NCI-H187 (cell line): ENCODE measurements at places on chromosomes 12 and 14.

- DNase-seq = no peak
These were observed 954.1 kb downstream of the AACS start for GRCh38 chr12:126019385-126019784.

GRCh38 chr14:65169351-65169750, 67.0 kb upstream of the MAX start:
- DNase-seq = no peak

DNA sequence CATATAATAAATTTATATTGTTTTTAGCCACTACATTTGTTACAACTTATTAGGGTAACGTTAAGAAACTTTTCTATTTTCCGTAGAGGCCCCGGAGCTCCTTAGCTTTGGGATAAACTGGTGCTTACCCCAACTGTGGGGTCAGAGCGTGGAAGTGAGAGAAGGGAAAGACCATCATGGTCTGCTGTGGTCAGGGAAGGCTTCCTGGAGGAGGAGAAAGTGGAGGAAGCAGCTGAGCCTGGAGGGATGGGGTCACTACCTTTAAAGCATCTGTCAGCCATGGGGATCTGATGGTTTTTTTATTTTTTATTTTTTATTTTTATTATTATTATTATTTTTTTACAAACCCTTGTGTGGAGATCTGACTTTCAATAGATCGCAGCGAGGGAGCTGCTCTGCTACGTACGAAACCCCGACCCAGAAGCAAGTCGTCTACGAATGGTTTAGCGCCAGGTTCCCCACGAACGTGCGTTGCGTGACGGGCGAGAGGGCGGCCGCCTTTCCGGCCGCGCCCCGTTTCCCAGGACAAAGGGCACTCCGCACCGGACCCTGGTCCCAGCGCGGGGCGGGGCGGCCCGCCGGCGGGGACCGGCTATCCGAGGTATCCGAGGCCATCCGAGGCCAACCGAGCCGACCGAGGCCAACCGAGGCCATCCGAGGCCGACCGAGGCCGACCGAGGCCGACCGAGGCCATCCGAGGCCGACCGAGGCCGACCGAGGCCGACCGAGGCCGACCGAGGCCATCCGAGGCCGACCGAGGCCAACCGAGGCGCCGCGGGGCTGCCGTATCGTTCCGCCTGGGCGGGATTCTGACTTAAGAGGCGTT, 1101.2 kb upstream of the TMEM132C start:
- peak; percentile 38 for DNase-seq

GRCh38 chr12:49259452-49259851, 5.4 kb upstream of the TUBA1C start:
- no peak for DNase-seq

- no peak for DNase-seq
These were observed 26.9 kb downstream of the GSTZ1 start for GRCh38 chr14:77347751-77348150.

DNA sequence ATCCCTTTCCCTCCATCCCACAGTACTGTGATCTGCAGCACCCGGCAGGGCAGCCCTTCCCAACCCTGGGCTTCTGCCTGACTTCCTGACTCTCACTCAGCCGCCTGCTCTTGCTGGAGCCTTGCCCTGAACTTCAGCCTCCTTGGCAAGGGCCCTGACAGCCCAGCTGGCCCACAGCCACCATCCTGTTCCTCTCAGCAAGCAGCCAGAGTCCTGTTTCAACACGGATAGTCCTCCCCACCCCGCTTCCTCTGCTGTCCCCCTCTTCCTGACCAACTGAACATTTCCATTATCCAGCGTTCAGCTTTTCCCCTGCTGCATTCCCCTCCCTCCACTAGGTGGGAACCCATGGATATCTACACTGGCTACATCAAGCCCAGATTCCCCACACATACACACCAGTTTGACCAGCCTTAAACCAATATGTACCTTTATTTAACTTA, 74.0 kb upstream of the MDM1 start:
- DNase-seq = no peak

DNA sequence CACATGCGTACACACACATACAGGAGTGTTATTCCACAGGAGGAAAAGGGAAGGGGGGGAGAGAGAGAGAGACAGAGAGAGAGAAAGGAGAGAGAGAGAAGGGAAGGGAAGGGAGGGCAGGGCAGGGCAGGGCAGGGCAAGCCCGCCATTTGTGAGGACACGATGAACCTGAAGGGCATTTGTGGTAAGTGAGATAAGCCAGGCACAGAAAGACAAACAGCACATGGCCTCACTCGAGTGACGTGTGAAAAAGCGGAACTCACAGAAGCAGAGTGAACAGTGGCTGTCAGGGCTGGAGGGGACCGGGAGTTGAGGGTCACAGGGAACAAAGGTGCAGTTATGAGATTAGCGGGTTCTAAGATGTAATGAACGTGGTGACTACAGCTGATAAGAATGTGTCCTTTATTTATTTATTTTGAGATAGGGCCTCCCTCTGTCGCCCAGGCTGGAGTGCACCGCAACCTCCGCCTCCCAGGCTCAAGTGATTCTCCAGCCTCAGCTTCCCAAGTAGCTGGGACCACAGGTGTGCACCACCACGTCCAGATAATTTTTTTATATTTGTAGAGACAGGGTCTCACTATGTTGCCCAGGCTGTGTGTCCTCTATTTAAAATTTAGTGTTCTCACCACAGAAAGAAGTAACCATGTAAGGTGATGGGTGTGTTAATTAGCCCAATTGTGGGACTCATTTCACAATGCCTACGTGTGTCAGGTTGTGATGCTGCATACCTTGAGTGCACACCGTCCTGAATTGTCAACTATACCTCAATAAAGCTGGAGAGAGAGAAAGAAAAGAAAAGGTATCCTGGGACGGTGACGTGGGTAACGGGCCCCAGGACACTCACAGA, 18.7 kb upstream of the FBRSL1 start:
- DNase-seq = no peak

DNA sequence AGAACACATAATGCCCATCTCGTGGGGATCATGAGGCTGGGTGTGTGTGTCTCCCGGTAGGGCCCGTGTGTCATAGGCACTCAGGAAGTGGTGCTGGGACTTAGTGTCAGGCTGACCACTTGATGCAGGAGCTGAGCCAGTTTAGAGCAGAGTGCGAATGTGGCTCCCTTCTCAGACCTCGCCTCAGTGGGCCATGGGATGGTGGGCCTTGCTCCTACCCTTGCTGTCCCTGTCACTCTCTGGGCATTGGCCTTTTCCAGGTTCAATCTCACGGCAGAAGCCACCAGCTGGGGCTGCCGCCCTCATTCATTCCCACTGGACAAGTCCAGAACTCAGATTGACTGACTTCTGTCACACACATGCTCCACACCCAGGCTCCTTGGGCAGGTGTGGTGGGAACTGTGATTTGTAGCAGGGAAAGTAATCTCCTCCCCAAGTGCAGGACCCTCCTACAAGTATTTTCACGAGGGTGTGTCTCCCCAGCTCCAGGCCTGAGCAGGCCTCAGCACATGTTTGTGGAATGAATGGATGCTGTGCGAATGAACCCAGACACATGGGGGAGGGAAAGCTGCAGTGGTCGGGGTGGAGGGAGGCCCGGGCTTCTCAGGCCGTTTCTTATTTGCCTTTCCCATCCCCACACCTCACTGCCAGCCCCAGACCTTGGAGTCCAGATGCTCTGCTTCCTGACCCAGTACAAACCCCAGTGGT, 54.9 kb downstream of the BEGAIN start:
- no peak for DNase-seq

DNA sequence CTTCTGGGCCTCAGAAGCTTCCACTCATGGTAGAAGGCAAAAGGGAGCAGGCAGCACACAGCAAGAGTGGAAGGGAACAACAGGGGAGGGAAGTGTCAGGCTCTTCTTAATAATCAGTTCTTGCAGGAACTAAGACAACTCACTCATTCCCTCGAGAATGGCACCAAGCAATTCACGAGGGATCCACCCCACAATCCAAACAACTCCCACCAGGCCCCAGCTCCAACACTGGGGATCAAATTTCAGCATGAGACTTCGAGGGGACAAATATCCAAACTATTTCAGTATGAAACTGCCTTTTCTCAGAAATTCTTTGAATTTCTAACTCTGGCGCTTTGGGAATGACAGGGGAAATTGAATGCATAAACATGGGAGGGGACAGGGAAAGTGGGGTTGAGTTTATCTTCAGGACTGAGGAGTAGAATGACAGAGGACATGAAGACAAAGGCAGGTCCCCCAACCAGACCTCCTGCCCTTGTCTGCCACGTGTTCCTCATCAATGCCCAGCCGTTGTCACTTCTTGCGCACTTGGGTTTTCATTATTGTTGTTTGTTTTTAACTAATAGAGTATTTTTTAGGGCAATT, 24.6 kb upstream of the APOF start:
- no peak for DNase-seq

- DNase-seq = no peak
These were observed 269.0 kb downstream of the NOVA1 start for GRCh38 chr14:26328791-26329190.

DNA sequence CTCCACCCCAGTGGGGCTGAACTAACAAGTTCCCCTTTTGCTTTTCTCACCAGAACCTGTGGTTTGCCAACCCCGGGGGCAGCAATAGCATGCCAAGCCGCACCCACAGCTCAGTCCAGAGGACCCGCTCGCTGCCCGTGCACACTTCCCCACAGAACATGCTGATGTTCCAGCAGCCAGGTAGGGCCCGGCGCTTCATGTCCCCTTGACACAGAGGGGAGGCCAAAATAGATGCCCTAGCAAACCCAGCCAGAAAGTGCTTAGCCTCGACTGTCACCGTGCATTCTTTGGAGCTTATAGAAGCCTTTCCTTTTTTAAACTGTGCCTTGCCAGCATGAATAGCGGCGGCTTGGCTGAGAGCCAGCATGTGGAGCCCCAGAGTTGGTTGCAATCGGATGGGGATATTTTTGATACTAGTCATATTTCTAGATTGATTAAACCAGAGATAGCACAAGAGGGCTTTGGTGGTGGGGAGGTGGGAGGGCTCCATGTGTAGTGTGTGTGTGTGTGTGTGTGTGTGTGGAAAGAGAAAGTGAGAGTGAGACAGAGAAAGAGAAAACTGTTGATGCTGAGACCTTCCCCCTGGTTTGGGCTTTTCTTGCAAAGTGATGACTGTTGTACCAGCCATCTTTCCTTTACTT, 126.1 kb downstream of the GCH1 start:
- no peak for DNase-seq

DNA sequence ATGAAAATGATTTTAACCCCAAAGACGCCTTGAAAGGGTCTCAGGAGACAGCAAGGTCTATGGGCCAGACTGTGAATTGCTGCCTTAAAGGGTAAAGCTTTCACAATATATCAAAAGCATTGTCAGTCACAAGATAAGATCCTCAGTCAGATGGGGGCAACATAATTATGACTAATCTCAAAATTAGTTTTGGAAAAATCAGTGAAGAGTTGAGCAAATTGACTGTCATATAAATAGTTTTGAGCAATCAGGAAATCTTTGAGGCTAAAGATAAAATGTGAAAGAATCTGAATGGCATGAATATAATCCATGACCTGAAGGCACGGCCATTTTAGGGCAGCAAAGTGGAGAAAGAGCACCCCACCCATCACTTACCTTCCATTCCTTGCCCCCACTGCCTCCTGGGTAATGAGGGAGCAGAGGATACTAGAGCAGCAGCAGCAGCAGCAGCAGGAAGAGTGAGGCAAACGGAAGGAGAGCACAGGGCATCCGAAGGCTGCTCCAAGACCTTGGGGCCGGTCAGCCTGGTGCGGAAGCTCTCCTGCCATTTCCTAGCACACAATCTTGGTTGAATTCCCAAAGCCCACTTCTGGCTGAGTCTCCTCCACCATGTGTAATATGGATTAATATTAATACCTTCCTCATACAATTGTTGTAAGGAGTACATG, 7.0 kb downstream of the STON2 start:
- no peak for DNase-seq

- no peak for DNase-seq
These were observed 42.4 kb downstream of the TRIP11 start for GRCh38 chr14:91997492-91997891.

GRCh38 chr14:53103636-53104340, 49.3 kb downstream of the DDHD1 start:
- DNase-seq = no peak

- no peak for DNase-seq
These were observed 105.6 kb upstream of the FRMD6 start for GRCh38 chr14:51546099-51546498.

- no peak for DNase-seq
These were observed 9.5 kb upstream of the CDKN3 start for GRCh38 chr14:54387328-54387727.

- DNase-seq = no peak
These were observed 45.0 kb downstream of the GIT2 start for GRCh38 chr12:109951136-109951535.

DNA sequence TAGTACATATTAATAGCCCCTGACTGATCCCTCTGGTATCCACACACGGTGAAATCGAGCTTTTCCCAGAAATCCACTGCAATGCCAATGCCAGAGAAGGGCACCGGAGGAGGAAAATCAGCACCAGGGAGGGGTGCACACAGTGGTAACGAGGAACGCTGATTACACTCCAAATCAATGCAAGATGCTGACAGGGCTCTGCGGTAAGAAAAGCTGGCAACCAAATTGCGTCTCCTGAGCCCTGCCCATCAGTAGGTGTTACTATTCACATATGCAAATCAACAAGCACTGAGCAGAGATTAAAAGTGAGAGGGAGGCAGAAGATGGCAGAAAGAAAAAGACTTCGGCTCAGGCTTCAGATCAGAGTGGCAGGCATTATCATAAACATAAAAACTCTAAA, 159.1 kb downstream of the RPS29 start:
- DNase-seq = no peak

- DNase-seq = no peak
These were observed 14.3 kb upstream of the PPP1R13B start for GRCh38 chr14:103861413-103862392.

- no peak for DNase-seq
These were observed 12.8 kb upstream of the CSRP2 start for GRCh38 chr12:76891609-76892008.

DNA sequence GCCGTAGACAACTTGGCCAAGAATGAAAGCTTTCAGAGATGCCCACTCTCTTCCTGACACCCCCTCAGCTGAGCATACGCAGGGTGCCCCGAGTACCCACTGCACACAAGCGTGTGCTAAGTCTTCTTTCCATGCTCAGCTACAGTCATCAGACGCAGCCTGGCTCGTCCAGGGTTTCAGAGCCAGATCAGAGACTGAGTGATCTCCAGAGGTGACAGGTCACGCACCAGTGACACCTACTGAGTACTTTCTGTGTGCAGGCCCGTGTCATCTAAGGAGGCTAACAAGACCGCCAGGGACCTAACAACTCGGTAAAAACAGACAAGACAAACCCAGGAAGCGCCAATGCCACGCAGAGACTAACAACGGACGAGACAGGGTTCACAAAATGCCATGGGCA, 25.1 kb downstream of the STX2 start:
- DNase-seq = no peak

GRCh38 chr12:57161491-57161890, 14.1 kb upstream of the LRP1-AS start:
- no peak for DNase-seq

- no peak for DNase-seq
These were observed 2.1 kb downstream of the FBXO21 start for GRCh38 chr12:117188121-117188665.

DNA sequence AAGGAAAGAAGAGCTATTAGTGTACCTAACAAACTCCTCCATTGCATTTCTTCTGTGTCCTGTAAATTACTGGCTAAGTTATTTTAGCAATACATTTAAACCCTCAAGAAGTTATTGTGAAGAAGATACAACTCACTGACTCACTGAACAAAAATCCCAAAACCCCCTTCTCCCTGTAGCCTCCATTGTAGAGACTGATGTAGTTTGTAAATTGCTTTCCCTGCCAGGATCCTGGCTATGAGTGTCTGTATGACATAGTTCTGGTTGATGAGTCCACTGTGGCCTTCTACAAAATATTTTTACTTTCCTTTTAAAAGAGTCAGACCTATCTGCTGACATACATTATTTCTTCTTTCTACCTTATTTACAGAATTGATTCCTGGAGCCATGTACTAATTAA, 155.6 kb downstream of the SLC6A15 start:
- DNase-seq = no peak
